ENCODE measurements at places on chromosomes 1 and 21.
A peak's percentile ranks its signal among the peaks of the same experiment; 100 is the strongest.

- no peak for DNase-seq
Observed at GRCh38 chr1:182280504-182280900, 111.1 kb downstream of the GLUL start.

DNA sequence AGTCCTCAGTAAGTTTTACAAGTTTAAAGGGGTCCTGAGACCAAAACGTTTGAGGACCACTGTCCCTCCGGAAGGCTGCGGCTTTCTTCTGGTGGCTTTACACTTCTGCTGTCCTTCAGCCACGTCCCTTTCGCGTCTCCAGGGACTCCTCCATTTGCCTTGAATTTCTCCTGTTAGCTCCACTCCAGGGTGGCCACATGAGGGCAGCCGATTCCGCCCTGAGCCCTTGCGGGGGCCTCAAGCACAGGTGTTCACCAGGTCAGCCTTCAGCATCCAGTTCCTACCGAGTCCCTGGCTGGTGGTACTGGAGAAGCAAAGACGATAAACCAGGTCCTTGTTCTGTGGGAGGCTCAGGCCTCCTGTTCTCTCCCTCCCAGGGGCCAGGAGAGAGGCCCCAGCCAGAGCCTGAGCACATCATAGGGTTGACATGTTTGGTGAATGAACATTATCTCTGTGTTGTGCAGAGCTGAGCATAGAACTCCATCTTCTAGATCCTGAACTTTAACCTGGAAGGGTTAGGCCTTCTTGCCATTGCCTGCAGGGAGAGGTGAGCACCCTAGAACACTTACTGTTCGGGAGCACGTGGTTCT lies 27.4 kb upstream of the COQ8A start:
- peak; percentile 75 for DNase-seq

- DNase-seq = no peak
Observed at GRCh38 chr1:164695956-164696665, 137.1 kb downstream of the PBX1 start.

- no peak for DNase-seq
Observed at GRCh38 chr1:224528900-224529299, 87.2 kb upstream of the CNIH3 start.

DNA sequence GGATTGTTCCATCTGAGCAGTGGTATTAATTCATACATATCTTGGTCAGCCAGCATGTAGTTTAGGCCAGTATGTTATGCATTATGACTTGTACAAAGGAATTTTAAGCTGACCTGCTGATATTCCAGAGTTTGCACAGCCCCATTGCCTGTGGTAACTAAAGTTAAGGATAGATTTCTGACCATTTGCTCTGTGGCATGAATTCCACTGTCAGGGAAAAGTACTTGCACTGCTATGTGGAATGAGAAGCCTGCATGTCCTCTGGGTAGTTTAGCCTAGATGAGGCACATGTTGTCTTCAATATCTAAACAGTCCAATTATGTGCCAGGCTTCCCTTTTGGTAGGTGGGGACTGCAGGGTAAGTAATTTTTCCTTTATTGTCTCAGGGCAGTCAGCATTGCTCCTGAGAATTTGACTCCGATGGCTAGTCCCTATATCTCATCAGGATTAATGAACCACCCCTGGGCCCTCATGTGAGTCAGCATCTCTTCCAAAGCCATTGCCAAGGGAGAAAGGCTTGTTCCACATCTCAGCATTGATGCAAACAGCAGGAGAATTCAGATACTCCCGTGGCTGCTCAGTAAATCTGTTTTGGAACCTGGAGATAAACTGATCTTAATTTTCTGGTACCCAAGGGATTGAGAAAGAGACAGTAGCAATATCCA lies 30.2 kb downstream of the NEK7 start:
- no peak for DNase-seq

- no peak for DNase-seq
Observed at GRCh38 chr1:232622378-232622777, 7.6 kb downstream of the SIPA1L2 start.

- DNase-seq = peak; percentile 68
Observed at GRCh38 chr1:51768971-51769588, 109.4 kb downstream of the NRDC start.

- DNase-seq = no peak
Observed at GRCh38 chr1:244405856-244406255, 45.9 kb downstream of the ADSS2 start.

DNA sequence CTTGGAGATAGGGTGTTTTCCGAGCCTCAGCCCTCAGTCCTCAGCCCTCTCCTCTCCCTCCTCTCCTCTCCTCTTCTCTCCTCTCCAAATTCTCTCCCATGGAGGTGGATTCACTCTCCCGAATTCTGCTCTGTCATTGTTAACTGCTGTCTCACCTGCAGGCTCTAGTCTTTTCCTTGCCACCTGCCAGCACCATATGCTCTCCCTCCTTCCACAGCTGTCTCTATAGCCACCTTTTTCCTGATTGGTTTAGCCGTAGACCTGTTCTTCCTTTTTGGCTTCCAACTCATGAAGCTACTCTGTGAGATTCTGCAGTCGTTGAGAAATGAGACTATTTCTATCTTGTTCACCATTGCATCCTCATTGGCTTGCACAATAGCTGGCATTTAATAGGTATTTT lies 19.7 kb downstream of the COG2 start:
- no peak for DNase-seq

- DNase-seq = no peak
Observed at GRCh38 chr1:54312796-54313316, 93.3 kb downstream of the SSBP3 start.

GRCh38 chr21:43643193-43643592 lies 16.1 kb downstream of the HSF2BP start:
- DNase-seq = no peak

GRCh38 chr1:228212966-228213844 lies 5.4 kb downstream of the OBSCN start:
- peak; percentile 80 for DNase-seq

GRCh38 chr1:21255284-21255942 lies 34.9 kb downstream of the ECE1 start:
- peak; percentile 84 for DNase-seq

- no peak for DNase-seq
Observed at GRCh38 chr1:227892489-227893299, 55.0 kb downstream of the WNT9A start.

GRCh38 chr1:106937104-106937503 lies 119.4 kb upstream of the PRMT6 start:
- no peak for DNase-seq

DNA sequence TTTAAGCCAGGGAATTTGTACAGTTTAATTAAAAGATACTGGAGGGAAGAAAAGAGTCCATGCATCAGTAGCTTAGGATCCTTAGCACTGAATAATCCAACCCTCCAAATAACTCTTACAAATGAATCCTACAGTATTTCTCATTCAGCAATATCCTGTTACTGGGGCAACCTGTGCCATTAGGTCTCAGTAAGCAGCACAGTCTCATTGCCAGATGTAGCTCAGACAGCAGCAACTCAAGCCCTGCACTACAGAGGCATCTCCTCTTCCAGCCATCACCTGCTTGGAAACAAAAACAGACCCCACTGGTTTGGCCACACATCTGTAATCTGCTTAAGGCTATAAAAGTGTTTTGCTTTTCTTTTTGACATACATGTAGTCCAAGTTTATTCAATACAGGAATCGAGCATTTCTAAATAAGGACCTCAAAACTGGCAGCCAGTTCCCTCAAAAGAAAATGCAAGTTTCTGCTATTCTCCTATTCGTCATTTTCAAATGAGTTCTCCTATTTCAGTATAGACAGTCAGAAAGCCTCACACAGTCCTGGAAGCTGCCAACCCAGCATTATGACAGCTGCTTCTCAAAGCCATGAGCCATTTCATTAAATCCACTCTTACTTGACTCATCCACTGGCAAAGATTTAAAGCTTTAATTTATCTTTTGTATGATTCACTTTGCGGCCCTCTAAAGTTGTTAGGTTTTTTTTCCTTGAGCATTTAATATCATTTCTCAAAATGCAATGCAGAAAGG lies 129.0 kb downstream of the APP start:
- no peak for DNase-seq

GRCh38 chr1:10616696-10617095 lies 141.9 kb downstream of the PEX14 start:
- DNase-seq = no peak

- DNase-seq = no peak
Observed at GRCh38 chr21:32918478-32919120, 107.1 kb upstream of the OLIG2 start.

DNA sequence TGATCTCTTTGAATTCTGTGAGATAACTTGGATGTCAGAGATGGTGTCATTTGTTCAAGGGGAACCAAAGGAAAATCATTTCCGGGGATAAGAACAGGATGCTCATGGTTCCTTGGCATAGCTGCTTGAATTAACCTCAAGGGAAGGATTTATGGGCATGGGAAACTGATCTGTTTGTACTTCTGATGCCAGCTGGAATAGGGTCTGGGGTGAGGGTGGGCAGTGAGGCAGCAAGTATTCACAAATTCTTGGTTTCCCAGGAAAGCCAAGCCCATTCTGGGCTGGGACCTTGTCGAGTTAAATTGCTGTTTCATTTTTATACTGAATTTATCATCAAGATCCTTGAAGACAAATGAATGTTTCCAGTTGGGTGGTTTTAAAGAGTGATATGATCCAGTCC lies 14.1 kb downstream of the INTS3 start:
- no peak for DNase-seq

DNA sequence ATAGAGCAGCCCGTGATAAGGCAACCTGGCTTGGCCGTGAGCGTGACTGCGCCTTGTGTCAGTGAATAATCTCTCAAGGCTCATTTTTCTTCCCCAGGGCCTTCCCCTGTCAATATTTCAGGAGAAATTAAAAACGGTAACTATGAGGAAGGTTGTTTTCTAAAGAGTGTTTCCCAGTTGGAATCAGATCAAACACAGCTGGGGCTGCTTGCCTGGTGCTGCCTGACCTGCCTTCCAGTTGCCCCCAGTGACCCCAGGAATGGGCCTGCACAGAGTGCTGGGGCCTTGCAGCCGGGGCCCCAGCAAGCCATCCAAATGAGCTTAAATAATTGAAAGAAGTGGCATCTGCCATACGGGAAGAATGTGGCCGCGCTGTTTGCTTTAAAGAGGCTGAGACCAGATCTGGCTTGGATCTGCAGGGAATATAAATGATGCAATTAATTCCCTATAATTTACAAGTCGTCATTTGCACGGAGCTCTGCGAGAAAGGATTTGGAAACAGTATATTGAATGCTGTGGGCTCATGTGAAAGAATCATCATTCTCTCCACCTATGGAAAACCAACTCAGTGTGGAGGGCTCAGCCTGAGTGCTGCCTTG lies 203.9 kb downstream of the C1orf94 start:
- DNase-seq = no peak

DNA sequence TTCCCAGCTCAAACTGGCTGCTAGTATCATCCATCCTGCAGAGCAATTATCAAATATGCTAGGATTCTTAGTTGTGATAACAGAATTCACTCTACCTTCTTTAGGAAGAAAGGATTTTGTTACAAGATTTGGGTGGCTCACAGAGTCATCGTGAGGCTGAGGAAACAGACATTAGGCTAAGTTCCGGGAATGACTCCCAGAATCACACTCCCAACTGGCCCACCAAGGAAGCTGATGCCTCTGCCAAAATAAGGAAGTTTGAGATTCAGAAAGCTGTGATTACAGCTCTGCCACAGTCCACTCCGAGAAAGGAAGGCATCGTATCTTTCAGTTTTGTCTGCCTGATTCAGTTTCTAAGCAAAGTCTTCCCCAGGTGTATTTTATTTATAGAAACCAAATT lies 50.6 kb upstream of the LYPLAL1 start:
- DNase-seq = no peak

- no peak for DNase-seq
Observed at GRCh38 chr1:160081261-160081936, at the start of gene KCNJ9. KCNJ9 (plus strand) TSS chr1:160081538; CDS start chr1:160084031, 2,493 bp downstream.

GRCh38 chr1:62882201-62883104 lies 98.5 kb downstream of the ATG4C start:
- DNase-seq = no peak

DNA sequence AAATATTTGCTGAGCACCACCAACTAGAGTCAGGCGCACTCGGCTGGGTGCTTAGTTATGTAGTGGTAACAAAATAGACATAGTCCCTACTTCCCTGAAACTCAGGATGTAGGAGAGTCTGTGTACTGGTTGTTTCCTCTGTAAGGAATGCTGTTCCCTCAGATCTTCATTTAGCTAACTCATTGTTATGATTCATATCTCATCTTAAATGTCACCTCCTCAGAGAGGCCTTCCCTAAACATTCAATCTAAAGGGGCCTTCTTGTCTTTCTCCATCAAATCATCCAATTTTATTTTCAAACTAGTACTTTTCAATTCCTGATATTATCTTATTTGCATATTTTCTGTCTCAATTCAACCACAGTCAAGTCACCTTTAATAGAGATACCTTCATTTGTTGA lies 132.9 kb downstream of the PIK3R3 start:
- DNase-seq = no peak

GRCh38 chr1:13860031-13860430 lies 160.0 kb downstream of the PRDM2 start:
- no peak for DNase-seq

DNA sequence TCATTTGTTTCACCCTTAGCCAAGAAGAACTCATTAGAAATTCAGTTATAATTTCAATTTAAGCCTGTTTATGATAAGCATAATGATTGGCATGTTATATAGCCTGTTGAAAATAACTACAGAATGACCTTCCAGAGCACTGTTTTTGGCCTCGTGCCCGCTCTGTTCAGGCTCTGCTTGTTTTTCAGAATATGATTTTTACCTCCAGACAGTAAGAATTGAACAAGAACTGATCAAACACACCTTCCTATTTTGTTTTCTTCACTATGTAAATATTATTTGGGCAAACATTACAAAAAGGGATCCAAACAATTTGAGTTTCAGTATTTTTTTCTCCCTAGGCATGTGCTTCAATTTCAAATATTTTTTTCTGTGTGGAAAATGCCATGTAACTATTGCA lies 48.1 kb upstream of the ANGPTL1 start:
- DNase-seq = no peak

DNA sequence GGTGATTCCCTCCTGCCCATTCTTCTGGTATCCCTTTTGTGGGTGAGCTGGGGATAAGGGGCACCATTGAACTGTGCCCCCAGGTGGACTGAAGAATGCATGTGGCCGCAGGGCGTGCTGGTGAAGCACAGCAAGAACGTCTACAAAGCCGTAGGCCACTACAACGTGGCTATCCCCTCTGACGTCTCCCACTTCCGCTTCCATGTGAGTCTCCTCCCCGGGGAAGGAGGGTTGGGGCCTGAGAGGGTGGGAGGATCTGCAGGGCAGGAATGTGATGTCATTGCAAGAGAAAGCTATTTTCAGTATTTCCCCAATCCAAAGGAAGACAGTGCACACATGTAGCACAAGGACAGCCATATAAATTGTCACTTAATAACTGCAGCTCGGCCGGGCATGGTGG lies 7.5 kb upstream of the KPNA6 start:
- no peak for DNase-seq

DNA sequence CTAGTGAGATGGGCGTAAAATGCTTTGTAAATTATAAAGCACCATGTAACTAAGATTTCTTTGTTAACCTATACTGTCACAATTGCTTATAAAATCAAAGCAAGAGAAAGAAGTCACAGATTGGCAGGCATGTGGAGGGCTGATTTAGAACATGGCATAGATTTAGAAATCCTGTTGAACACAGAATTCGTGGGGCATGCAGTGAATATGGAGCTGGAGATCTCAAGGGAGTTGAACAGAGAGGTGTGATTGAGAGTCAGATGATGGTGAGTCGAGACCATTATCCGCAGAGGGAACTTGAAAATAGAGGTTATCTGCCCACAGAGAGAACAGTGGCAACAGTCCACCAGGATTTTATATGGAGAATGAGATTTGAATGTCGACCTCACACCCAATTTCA lies 27.6 kb downstream of the PBX1 start:
- DNase-seq = no peak

GRCh38 chr21:18384771-18385170 lies 18.8 kb downstream of the TMPRSS15 start:
- peak; percentile 3 for DNase-seq

Measured in GM12865 (cell line).